CD4-positive, alpha-beta T cell (primary cell): ENCODE measurements at places on chromosomes 7 and 10.
A peak's percentile ranks its signal among the peaks of the same experiment; 100 is the strongest.

- H3K27ac ChIP-seq, result no peak overlapping the region
- DNase-seq, result no peak
- no peak overlapping the region for H3K4me3 ChIP-seq
- no peaks in the 10 kb centered on the region for H3K4me1 ChIP-seq
Observed at GRCh38 chr7:154942691-154943090, 60.2 kb downstream of the PAXIP1 start.

DNA sequence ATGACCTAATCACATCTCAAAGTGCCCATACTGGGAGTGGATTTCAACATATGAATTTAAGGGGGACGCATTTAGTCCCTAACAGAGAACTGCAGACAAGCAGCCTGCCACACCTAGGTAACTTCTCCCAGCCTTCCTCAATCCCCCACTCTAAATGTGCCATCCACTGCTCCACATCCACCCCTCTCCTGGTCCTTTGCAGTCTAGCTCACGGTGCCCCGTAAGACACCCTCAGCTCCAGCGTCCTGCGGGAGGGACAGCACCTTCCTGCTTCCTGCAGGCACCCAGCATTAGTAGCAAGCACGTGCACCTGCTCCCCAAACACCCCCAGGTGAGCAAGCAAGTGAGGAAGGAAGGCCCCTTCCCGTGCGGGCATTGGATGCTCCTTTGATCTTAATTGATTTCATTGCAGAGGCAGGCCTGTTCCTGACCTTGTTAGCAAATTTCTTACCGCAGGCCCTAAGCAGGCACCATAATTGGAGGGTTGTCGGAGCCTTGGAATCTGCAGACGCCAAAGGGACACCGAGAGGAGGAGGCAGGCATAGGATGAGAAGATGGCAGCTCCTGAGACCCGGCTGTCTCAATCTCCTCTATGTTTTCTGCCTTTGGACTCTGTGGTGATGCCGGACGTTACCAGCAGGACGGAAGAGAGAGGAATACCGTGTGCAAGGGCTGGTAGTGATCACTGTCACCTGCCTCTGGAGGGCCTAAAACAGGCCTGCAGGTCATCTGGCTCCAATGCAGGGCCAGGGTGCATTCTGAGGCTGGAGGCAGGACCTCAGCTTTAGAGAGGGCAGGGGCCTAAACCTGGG lies 75.8 kb upstream of the CHST15 start:
- no peaks in the 10 kb centered on the region for H3K4me1 ChIP-seq
- no peaks in the 10 kb centered on the region for H3K36me3 ChIP-seq
- DNase-seq, result no peak
- no peaks in the 10 kb centered on the region for H3K27me3 ChIP-seq
- H3K27ac ChIP-seq, result no peak overlapping the region

- H3K27me3 ChIP-seq, result no peaks in the 10 kb centered on the region
- no peaks in the 10 kb centered on the region for H3K36me3 ChIP-seq
- peaks cover 17% of the 10 kb centered on the region for H3K4me1 ChIP-seq
- no peak for DNase-seq
- H3K4me3 ChIP-seq, result no peak overlapping the region
Observed at GRCh38 chr7:151682831-151683614, 163.3 kb upstream of the RHEB start.

DNA sequence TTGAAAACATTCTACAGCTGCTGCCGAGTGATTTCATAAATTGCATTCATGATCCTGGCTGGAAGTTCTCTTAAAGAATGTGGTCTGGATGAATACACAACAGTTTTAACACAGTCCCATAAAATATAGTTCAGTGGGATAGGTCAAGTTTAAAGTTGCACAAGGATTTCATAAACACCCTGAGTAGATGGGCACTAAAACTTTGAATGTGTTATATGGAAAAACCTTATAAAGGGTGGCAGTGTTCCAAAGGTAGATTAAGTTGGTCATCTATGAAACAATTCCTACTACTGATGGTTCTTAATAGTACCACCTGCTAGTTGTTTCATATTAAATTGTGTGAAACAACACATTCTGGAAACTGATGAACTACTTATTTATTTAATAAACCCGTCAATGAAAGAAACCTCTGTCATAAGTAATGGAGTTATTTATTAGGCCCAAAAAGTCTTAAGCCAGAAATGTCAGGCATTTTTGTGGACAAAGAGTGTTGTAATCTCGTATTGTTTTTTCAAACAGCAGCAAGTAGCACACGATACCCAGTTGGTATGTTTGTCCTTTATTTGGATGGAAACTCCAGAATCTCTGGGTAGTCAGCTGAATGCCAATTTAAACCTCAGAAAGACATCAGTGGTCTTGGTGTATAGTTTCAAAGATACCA lies 14.3 kb upstream of the RPA3 start:
- no peak overlapping the region for H3K27ac ChIP-seq
- H3K4me1 ChIP-seq, result no peaks in the 10 kb centered on the region
- H3K36me3 ChIP-seq, result no peaks in the 10 kb centered on the region
- no peak for DNase-seq
- no peak overlapping the region for H3K4me3 ChIP-seq
- H3K27me3 ChIP-seq, result no peaks in the 10 kb centered on the region

DNA sequence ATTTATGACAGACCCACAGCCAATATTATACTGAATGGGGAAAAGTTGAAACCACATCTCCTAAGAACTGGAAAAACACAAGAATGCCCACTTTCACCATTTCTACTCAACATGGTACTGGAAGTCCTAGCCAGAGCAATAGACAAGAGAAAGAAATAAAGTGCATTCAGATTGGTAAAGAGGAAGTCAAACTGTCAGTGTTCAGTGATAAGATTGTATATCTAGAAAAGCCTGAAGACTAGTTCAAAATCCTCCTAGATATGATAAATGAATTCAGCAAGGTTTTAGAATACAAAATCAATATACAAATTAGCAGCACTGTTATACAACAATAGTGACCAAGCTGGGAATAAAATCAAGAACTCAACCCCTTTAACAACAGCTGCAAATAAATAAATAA lies 6.9 kb upstream of the ZNF138 start:
- H3K4me3 ChIP-seq, result no peak overlapping the region
- H3K4me1 ChIP-seq, result no peaks in the 10 kb centered on the region
- H3K27ac ChIP-seq, result no peak overlapping the region
- H3K27me3 ChIP-seq, result no peaks in the 10 kb centered on the region
- H3K36me3 ChIP-seq, result no peaks in the 10 kb centered on the region

DNA sequence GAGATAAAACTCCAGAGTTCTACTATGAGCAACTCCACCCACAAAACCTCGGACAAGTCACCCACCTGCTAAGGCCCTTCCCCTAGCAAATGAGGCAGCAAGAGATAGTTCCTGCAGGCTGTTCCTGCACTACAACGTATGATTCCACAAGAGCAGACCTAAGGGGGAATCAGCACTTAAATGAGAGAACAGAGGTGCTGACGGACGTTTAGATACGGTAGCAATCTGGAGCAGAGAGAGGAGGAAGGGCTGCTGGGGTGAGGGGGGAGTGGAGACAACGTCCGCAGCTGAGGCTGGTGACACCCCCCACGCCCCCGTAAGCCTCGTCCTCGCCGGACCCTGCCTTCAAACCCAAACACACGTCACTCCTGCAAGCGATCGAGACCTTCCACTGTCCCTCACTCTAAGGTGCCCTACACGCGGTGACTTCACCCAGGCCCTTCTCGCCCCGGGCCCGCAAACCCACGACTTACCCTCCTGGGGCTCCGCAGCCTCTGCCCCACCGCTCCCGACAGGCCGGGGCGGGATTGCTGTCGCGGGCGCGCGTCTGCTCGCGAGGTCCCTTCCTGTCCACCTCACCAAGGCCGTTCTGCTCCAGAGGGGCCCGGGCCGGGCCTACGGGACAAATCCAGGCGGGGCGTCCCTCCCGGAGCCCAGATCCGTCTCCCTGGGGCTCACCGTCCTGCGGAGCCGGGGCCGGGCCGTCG lies 635 bp downstream of the ZNF12 start:
- H3K27ac ChIP-seq, result peak overlapping the region; percentile 64
- no peaks in the 10 kb centered on the region for H3K27me3 ChIP-seq
- peaks cover 40% of the 10 kb centered on the region for H3K4me1 ChIP-seq
- DNase-seq, result peak; percentile 54
- H3K36me3 ChIP-seq, result peaks cover 38% of the 10 kb centered on the region

GRCh38 chr10:43212043-43212721 lies 54.7 kb downstream of the RASGEF1A start:
- H3K4me3 ChIP-seq, result no peak overlapping the region
- no peak for DNase-seq
- H3K27ac ChIP-seq, result no peak overlapping the region
- no peaks in the 10 kb centered on the region for H3K27me3 ChIP-seq

DNA sequence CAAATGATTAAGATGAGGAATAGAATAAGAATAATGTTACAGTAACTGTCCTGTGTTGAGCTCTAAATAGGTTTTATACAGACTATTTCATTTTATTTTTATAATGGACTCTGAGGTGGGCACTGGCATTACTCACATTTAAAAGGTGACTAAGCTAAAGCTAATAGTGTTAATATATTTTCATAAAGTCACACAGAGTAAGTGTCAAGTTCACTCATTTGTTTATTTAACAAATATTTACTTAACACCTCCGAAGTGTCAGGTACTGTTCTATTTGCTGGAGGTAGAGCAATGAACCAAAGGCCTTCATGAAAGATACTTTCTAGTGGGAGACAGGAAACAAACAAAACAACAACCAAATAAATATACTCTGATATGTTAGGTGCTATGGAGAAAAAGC lies 44.0 kb downstream of the ASB4 start:
- no peaks in the 10 kb centered on the region for H3K4me1 ChIP-seq
- no peak for DNase-seq
- no peak overlapping the region for H3K27ac ChIP-seq
- no peaks in the 10 kb centered on the region for H3K27me3 ChIP-seq

DNA sequence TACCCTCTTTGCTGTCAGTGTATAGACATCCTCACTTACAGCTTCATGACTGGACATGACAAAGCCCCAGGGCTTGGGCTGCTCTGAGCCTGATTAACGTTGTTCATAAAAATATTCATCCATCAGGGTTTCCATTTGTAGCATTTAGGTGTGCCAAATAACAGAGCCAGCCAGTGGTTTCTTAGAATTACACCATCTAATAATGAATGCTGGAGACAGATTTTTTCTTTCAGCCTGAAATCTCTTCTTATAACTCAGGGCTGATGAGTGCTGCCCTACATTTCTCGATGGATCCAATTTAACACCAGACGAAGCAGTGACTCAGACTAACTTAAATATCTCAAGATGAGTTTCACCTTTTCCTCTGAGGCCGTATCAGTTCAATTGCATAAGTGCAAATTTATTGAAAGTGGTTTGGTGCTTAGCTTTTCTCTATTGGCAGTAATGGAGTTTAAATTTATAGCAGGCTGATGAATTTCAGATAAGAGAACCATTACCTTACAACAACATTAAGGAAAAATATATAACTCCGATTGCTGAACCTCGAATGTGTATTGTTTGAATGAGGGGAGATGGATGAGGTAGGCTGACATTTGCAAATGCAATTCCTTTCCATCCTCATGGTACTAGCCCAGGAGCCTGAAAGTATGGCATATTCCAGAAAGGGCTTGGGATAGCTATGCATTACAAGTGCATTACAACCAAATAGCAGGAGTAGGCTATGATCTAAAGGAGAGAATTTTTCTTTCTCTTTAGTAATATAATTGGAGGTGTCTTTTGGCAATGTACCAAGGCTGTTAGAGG lies 900.6 kb downstream of the KCNMA1 start:
- no peak overlapping the region for H3K4me3 ChIP-seq
- no peaks in the 10 kb centered on the region for H3K4me1 ChIP-seq
- no peaks in the 10 kb centered on the region for H3K36me3 ChIP-seq
- H3K27ac ChIP-seq, result no peak overlapping the region
- H3K27me3 ChIP-seq, result no peaks in the 10 kb centered on the region
- DNase-seq, result no peak

DNA sequence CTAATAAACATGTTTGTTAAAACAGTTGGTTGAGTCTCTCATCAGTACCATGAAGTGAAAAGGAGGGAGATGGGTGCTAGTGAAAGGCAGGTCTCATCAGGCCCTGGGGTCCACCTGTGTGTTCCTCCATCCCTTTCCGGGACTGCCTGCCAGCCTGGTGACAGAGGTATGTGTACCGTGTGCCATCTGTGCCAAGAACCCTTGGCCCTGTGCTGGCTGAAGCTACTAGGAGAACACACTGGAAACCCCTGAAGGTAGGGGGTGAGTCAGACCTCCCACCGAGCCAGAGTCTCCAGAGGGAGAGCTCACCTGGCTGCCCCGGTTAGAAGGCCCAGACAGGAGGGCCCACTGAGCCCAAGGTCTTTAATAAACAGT lies 2.3 kb downstream of the DDIT4 start:
- H3K27ac ChIP-seq, result peak overlapping the region; percentile 78
- peaks cover 55% of the 10 kb centered on the region for H3K4me1 ChIP-seq
- peak overlapping the region; percentile 90 for H3K4me3 ChIP-seq
- peak; percentile 30 for DNase-seq
- H3K27me3 ChIP-seq, result no peaks in the 10 kb centered on the region
